ENCODE measurements at places on chromosomes 2 and 18.

DNA sequence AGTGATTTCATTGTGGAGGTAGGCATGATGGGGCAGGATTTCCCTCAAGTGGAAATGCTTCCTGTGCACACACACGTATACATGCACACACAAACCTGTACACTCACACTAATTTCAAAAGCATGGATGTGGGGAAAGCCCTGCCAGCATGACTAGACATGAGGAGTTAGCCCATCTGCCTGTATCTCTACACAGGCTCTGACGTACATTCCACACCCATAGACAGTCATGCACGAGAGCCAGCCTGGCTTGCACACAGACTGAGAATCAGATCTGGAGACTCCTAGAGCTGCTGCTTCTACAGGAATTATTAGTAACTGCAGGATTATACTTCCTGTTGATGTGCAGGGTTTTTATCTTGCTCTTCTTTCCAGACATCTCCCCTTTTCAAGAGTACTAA lies 27.3 kb upstream of the NFU1 start:
- DNase-seq = no peak

DNA sequence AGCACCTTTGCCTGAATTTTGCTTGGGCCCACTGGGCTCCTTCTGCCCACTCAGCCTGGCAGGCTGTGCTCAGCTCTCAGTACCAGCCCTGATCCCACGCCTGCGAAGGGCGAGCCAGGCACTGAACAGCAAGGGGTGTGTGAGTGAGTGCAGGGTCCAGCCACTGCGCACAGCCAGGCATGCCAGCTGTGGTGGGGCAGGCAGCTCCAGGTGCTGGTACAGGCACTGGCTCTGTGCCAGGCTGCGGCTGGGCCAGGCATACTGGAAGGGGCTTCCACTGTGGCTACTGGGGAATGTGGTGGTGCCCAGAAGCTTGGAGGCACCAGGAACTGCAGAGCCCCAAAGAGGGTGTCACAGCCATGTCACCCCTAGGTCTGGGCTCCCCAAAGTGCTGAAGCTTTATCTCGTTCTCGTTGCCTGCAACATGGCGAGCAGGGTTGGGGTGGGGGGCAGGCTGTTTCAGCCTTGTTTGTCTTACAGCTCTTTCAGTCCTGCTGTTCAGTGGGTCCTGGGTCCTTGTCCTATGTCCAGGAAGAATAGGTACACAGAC lies 8.8 kb downstream of the DYSF start:
- no peak for DNase-seq

GRCh38 chr2:104413890-104414289 lies 440.0 kb upstream of the POU3F3 start:
- no peak for DNase-seq

GRCh38 chr18:58556331-58557007 lies 72.4 kb downstream of the ALPK2 start:
- DNase-seq = no peak

DNA sequence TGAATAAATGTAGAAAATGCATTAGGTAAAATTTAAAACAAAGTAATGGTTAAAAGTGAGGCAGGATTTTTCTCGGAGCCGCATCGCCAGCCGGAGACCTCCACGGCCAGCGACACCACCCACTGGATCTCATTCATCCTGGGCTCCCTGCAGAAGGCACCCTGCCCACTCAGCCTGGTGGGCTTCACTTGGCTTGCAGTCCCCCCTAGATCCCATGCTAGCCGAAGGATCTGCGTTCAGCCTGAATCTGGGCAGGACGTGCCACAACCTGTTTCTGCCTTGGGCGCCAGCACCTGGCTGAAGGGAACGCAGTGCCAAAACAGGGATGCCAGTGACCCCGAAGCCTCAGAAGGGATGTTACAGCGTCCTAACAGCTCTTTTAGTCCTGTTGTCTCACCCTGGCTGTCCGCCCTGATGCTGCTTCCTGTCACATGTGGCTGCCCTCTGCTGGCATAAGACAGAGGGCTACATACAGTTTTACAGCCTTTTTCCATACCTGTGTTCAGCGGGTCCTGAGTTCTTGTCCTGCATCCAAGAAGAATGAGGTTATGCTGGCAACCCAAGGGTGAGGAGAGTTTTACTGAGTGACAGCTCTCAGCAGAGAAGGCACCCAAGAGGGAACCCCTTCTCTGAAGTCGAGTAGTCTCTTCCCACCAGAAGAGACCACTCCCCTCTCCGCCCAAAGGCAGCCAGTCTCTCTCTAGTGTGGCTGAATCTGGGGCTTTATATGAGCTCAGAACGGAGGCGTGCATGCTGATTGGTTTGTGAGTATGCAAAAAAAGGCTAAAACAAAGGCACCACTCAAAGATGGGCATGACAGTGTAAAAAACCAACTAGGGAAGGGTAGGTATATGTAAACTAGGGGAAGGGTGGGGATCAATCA lies 173.1 kb upstream of the GYPC start:
- no peak for DNase-seq

- no peak for DNase-seq
Measured at GRCh38 chr18:12911025-12911928, 27.2 kb upstream of the PTPN2 start.

Measured in EL (cell line).